CD4-positive, alpha-beta T cell treated with Interleukin-15 for 1 hour (primary cell): ENCODE measurements at places on chromosomes 5 and 9.

DNA sequence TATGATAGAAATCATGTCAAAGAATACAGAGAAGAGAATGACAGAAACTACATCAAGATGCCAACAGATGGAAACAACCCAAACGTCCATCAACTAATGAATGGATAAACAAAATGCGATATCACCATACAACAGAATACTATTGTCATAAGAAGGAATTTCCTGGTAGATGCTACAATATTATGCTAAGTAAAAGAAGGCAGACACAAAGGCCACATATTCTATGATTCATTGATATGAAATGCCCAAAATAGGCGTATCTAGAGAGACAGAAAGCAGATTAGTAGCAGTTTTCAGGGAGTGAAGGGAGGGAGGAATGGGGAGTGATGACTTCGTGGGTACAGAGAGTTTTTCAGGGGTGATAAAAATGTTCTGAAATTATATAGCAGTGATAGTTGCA, 58.3 kb upstream of the AKNA start:
- DNase-seq: no peak

GRCh38 chr5:143244990-143245389, 158.5 kb downstream of the NR3C1 start:
- DNase-seq: no peak

- DNase-seq: no peak
Measured at GRCh38 chr5:74641735-74642542, 1.4 kb upstream of the ENC1 start.

DNA sequence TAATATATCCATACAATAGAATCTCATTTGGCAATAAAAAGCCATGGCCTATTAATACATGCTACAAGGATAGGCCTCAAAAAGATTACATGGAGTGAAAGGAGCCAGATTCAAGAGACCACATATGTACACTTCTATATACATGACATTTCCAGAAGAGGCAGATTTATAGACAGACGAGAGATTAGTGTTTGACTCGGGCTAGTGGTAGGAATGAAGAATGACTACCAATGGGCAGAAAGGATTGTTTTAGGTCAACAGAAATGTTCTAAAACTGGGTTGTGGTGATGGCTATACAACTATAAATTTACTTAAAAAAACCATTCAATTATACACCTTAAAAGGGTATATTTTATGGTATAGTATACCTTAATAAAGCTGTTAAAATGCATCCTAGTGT, 41.9 kb downstream of the SETX start:
- DNase-seq: no peak

GRCh38 chr5:80941496-80941895, 18.7 kb upstream of the RASGRF2 start:
- no peak for DNase-seq

GRCh38 chr5:166758151-166758550, 1533.3 kb upstream of the WWC1 start:
- DNase-seq: no peak

- no peak for DNase-seq
Measured at GRCh38 chr5:109882546-109882945, 192.8 kb downstream of the MAN2A1 start.

DNA sequence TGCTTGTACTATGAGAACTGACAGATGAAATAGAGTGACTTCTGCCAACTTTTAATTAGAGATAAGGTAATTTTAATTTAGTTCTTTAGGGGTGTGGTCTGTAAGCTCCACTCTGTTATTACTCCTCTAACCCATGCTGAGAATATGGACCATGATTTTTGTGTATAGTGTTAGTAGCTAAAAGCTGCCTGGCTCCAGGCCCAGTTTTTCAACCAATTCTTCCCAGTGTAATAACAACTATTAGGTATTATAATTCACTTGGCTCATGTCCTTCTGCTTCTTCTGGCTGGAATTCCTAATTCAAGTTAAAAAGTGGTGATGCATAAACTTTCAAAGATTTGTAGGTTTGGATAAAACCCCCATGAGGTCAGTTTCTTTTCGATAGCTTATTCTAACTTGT, 216.3 kb downstream of the ISL1 start:
- DNase-seq: no peak
